ENCODE measurements at places on chromosomes 3 and 15.
A peak's percentile ranks its signal among the peaks of the same experiment; 100 is the strongest.

DNA sequence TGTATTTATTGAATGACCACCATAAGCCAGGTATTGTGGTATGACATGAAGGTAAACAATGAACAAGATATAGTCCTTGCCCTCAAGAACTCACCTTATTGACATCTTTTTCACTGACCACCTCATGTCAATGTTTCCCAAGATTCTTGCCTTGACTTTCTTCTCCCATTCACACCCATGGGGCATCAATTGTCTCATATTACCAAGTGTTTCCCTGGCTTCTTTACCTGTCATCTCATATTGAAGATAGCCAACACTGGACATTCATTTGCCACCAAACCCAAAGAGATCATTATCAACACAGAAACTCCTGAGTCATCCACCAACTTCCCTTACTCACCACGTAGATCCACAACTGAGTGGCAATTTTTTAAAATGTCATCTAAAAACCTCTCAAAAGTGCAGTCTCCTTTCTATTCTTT lies 2.2 kb downstream of the EFHB start:
- H3K36me3 ChIP-seq = no peaks in the 10 kb centered on the region
- H3K27me3 ChIP-seq = no peaks in the 10 kb centered on the region
- no peak overlapping the region for H3K4me3 ChIP-seq
- H3K4me1 ChIP-seq = no peaks in the 10 kb centered on the region
- no peak for DNase-seq

GRCh38 chr3:100260081-100260684 lies 609 bp upstream of the TBC1D23 start:
- H3K36me3 ChIP-seq = no peaks in the 10 kb centered on the region
- peak overlapping the region; percentile 88 for H3K27ac ChIP-seq
- H3K4me1 ChIP-seq = peaks cover 18% of the 10 kb centered on the region
- peak; percentile 20 for DNase-seq
- H3K4me3 ChIP-seq = peak overlapping the region; percentile 90

- no peak for DNase-seq
- H3K27ac ChIP-seq = no peak overlapping the region
- H3K4me3 ChIP-seq = no peak overlapping the region
- no peaks in the 10 kb centered on the region for H3K4me1 ChIP-seq
Measured at GRCh38 chr3:55947406-55947805, 460.3 kb upstream of the WNT5A start.

GRCh38 chr3:140420621-140421357 lies 257.1 kb upstream of the TRIM42 start:
- no peaks in the 10 kb centered on the region for H3K4me1 ChIP-seq
- no peak overlapping the region for H3K27ac ChIP-seq
- H3K4me3 ChIP-seq = no peak overlapping the region
- no peak for DNase-seq
- H3K27me3 ChIP-seq = no peaks in the 10 kb centered on the region

DNA sequence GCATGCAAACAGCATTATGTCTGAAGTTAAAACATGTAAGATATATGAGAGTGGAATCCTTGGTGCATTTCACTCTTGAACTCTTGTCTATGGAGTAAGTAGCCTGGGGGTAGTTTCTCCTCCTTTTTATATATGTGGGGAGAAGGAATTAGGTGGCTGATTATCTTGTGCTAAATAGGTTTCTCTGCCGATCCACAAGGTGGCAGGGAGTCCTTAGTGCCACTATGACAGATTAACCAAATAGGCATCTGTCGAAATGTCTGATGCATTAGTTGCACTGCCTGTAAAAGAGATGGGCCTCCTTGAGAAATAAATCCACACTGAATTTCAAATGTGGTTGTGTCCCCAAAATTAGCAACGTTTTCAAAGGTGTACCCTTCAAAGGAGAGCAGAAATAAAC lies 170.1 kb downstream of the CNTN4 start:
- H3K27ac ChIP-seq = no peak overlapping the region
- H3K27me3 ChIP-seq = no peaks in the 10 kb centered on the region
- H3K4me1 ChIP-seq = no peaks in the 10 kb centered on the region

GRCh38 chr3:169062501-169062900 lies 601.0 kb downstream of the MECOM start:
- DNase-seq = no peak
- H3K36me3 ChIP-seq = no peaks in the 10 kb centered on the region
- no peak overlapping the region for H3K4me3 ChIP-seq
- peaks cover 4% of the 10 kb centered on the region for H3K27me3 ChIP-seq
- no peak overlapping the region for H3K27ac ChIP-seq

- no peaks in the 10 kb centered on the region for H3K27me3 ChIP-seq
- H3K27ac ChIP-seq = no peak overlapping the region
- H3K4me1 ChIP-seq = no peaks in the 10 kb centered on the region
- no peak overlapping the region for H3K4me3 ChIP-seq
- no peaks in the 10 kb centered on the region for H3K36me3 ChIP-seq
- no peak for DNase-seq
Measured at GRCh38 chr3:152260529-152260928, 8.2 kb upstream of the MBNL1 start.

DNA sequence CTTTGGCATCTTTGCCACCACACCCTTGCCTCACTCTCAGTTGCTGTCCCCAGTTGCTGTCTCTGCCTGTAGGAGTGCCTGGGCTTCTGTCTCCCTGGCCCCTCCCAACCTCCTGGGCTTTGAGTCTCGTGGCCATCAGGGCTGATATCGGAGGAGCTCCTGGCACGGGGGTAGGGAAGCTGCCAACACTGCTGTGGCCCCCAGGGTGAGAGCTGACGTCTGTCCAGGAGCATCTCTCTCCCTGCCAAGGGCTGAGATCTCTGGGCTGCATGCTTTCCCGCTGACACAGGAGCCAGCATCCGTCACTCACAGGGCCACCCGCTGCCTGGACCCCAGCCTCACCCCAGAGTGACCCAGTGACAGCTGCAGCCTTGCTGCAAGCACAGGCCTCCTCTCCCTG lies 47.4 kb downstream of the EXOG start:
- H3K27ac ChIP-seq = no peak overlapping the region
- H3K4me1 ChIP-seq = no peaks in the 10 kb centered on the region
- H3K36me3 ChIP-seq = no peaks in the 10 kb centered on the region
- H3K4me3 ChIP-seq = no peak overlapping the region
- H3K27me3 ChIP-seq = no peaks in the 10 kb centered on the region

DNA sequence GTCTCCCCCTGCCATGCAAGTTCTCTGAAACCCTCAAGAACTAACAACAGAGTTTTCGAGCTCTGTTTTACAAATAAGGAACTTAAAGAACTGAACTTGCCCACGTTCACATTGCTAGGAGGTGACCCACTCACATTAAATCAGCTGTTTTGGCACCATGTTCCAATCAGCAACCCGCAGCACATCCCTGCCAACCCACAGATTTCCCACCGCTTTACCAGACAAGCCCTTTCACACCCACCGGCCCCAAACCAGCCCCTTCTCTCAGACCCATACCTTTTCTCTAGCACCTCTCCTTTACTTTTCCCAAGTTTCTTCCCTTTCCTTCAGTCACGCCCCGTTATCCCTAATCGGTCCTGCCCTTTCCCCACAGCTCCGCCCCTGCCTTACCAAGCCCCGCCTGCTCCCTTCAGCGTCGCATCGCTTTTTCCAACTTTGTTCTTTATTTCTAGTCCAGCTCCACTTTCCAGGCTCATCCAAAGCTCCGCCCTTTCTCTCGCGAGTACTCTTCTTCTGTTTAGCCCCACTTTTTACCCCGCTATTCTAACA lies 804 bp upstream of the BRPF1 start:
- no peak for DNase-seq
- peaks cover 21% of the 10 kb centered on the region for H3K36me3 ChIP-seq

- no peak for DNase-seq
- no peaks in the 10 kb centered on the region for H3K36me3 ChIP-seq
- H3K27me3 ChIP-seq = no peaks in the 10 kb centered on the region
- no peak overlapping the region for H3K27ac ChIP-seq
- no peaks in the 10 kb centered on the region for H3K4me1 ChIP-seq
- no peak overlapping the region for H3K4me3 ChIP-seq
Measured at GRCh38 chr3:78221300-78221699, 1181.4 kb downstream of the ROBO2 start.

- H3K4me3 ChIP-seq = no peak overlapping the region
- no peaks in the 10 kb centered on the region for H3K36me3 ChIP-seq
- H3K4me1 ChIP-seq = peaks cover 4% of the 10 kb centered on the region
- peaks cover 48% of the 10 kb centered on the region for H3K27me3 ChIP-seq
Measured at GRCh38 chr3:184377374-184377773, 633 bp downstream of the THPO start.

GRCh38 chr3:141112686-141113297 lies 61.6 kb downstream of the SPSB4 start:
- H3K4me3 ChIP-seq = no peak overlapping the region
- no peak overlapping the region for H3K27ac ChIP-seq
- H3K4me1 ChIP-seq = no peaks in the 10 kb centered on the region
- DNase-seq = no peak
- no peaks in the 10 kb centered on the region for H3K36me3 ChIP-seq
- no peaks in the 10 kb centered on the region for H3K27me3 ChIP-seq

- no peak overlapping the region for H3K27ac ChIP-seq
- no peaks in the 10 kb centered on the region for H3K36me3 ChIP-seq
- H3K27me3 ChIP-seq = no peaks in the 10 kb centered on the region
- H3K4me3 ChIP-seq = no peak overlapping the region
- H3K4me1 ChIP-seq = no peaks in the 10 kb centered on the region
- DNase-seq = no peak
Measured at GRCh38 chr3:123423031-123423430, 25.9 kb downstream of the ADCY5 start.

DNA sequence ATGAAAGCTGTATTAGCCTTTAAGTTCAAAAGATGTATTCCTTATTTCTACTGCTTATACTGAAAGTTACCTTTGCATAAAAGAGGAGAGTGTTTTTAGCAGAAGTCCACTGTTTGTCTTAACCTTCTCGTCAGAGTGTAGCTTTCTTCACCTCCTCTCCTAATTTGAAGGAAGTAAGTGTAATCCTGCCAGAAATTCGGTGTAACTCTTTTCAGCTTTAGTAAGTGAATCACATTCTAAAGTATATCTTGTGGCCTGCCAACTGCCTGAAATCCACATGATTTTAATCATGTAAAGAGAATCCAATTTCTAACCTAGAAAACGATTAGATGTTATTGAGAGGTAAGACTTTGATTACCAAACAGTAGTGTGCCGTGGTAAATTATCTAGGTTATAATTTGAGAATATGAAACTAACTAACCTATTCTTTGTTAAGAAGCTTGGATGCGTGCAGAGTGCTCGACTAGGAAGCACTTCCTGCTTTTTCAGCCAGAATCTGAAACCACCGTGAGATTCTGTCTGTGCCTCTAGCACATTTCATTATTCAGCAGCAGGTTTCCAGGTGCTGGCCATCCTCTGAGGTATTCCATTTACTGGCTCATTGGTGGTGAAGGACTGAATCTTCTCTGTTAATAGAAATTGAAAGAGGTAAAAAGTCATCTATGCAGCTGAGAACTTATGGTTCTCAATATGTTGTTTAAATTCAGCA lies 7.5 kb downstream of the GYG1 start:
- H3K4me3 ChIP-seq = no peak overlapping the region
- no peak for DNase-seq
- no peaks in the 10 kb centered on the region for H3K36me3 ChIP-seq
- H3K4me1 ChIP-seq = no peaks in the 10 kb centered on the region

DNA sequence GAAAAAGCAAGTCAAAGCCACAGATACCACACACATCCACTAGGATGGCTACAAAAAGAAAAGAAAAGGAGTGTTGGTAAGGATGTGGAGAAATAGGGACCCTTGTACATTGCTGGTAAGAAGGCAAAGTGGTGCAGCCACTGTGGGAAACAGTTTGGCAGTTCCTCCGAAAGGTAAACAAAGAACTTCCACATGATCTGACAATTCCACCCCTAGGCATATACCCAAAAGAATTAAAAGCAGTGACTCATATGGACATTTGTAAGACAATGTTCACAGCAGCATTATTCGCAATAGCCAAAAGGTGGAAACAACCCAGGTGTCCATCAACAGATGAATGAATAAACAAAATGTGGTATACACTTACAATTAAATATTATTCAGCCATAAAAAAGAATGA lies 22.2 kb upstream of the GMPPB start:
- DNase-seq = no peak
- no peaks in the 10 kb centered on the region for H3K4me1 ChIP-seq
- H3K36me3 ChIP-seq = no peaks in the 10 kb centered on the region
- no peaks in the 10 kb centered on the region for H3K27me3 ChIP-seq
